ENCODE measurements at places on chromosomes 13 and 19.

- no peak for DNase-seq
These were observed 244.3 kb downstream of the SHISA2 start for GRCh38 chr13:25807562-25807961.

- no peak for DNase-seq
These were observed 436.2 kb upstream of the SLITRK5 start for GRCh38 chr13:87234981-87235380.

GRCh38 chr13:113591750-113592149 lies 7.2 kb downstream of the TFDP1 start:
- DNase-seq, result no peak

GRCh38 chr13:24865163-24865953 lies 101.4 kb downstream of the RNF17 start:
- no peak for DNase-seq

DNA sequence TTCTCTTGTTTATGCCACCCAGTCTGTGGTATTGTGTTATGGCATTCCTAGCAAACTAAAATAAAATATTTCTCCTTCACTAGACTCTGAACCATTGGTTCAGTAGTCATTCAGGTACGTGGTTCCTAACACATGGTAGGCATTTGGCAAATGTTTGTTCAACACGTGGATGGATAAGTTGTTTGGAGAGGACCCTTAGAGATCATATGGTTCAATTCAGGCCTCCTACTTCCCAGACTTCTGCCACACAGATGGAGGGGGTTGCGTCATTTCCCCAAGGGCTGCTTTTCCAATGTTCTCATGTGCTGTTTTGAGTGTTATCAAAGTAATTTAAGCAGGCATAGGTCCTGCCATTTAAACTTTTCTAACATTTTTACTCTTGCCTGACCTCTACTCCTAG lies 6.7 kb downstream of the CXCL17 start:
- no peak for DNase-seq

GRCh38 chr19:40228346-40228745 lies 1.9 kb upstream of the CCNP start:
- no peak for DNase-seq

DNA sequence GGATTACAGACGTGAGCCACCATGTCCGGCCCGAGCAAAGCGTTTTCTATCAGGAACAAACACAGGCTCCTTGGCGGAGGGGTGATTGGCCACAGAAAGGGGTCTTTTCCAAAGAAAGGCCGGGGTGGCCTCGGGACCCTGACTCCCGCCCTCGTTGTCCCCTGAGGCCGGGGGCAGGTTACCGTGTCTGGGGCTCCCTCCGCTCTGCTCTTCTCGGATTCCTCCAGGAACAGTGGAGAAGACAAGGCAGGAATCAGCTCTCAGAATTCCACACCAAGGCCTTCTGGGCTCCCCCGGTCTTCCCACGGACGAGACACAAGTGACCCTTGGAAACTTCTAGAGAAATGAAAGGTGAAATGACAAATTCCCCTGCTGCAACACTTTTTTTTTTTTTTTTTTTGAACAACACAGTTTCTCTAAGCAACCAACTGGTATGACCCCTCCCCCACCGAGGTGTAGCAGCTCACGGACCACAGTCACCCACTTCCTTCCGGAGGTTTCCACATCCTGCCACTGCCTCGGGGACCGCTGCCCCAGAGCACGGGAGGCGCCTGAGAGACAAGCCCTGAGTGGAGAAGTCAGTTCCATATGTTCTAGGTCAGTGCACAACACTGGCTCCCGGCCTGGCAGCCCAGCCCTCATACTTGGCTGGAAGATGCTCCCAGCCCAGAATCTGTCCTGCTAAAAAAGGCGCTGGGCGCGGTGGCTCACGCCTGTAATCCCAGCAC lies 11.0 kb downstream of the MOB3A start:
- DNase-seq, result no peak

DNA sequence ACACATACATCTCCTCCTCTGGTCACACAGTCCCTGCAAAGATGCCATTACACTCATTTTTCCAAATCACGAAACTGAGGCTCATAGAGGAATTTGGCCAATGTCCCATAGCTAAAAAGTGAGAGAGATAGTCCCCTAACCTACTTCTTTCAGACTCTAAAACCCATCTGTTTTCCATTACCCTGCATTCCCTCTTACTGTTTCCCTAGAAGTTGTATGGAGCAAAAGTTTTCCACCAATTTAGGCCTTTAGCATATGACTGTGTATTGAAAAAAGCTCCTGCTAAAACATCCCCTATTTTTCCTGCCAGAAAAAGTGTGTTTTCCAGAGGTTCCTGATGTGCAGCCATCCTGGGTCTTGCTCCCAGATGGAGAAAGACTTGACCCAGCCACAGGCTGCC lies 16.3 kb downstream of the SERP2 start:
- DNase-seq, result no peak

- no peak for DNase-seq
These were observed 11.6 kb upstream of the ZNF431 start for GRCh38 chr19:21130097-21130775.

GRCh38 chr19:3360421-3361383 lies 5.7 kb upstream of the NFIC start:
- no peak for DNase-seq

DNA sequence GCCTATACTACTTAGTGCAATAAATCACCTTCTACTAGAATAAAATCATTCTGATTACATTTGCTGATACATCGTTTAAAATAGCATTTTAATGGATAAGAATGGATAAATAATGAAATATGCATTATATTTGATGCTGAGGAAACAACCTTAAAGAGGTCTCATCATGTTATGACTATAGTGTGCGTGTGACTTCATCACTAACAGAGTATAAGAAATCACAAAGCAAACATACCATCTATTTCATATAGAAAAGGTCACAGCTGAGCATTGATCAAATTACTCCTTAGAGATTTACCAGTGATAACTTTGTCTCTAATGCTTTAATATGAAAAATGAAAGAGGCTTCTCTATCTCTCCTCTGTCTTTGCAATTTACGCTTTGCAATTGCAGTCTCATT lies 1620.3 kb upstream of the SLC10A2 start:
- no peak for DNase-seq

GRCh38 chr13:98972627-98973026 lies 5.2 kb downstream of the DOCK9 start:
- no peak for DNase-seq

- no peak for DNase-seq
These were observed 9.3 kb downstream of the SCEL start for GRCh38 chr13:77544758-77545338.

DNA sequence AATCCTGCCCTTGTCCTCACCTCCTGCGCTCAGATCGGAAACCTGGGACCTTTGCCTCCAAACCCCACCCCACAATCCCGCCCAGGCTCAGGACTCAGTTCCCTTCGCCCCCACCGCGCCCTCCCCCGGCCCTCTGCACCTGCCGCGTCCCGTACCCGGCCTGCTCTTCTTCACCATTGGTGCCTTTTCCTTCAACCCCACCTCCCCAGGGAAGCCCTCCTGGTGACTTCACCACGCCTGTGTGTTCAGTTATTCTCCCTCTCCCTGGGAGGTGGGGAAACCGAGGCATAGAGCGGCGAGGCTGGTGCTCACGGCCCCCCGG lies 19.3 kb upstream of the TCF3 start:
- no peak for DNase-seq

DNA sequence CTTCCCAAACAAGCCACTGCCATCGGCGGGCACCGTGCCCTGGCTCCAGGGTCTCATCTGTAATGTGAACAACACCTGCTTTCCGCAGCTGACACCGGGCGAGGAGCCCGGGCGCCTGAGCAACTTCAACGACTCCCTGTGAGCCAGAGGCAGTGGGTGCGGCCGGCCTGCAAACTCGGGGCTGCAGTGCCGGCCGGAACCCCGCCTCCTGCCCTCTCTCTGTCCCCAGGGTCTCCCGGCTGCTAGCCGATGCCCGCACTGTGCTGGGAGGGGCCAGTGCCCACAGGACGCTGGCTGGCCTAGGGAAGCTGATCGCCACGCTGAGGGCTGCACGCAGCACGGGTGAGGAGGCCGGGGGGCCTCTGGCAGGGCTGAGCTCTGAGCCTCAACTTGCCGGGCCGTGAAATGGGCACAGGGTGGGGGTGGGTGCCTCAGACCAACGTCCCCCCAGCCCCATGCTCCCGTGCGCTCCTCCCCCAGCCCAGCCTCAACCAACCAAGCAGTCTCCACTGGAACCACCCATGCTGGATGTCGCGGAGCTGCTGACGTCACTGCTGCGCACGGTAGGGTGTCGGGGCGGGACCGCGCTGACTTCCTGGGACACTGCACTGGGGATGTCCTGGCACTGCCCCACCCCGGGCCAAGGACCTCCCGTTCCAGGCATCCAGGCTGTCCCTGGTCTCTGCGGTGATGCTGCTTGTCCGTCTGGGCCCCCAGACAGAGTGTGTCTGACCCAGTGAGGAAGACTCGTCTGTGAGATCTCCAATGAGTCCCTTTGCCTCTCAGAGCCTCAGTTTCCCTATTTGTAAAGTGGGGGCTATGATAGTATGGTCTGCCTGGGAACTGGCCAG lies 2.2 kb downstream of the ABCA7 start:
- no peak for DNase-seq

DNA sequence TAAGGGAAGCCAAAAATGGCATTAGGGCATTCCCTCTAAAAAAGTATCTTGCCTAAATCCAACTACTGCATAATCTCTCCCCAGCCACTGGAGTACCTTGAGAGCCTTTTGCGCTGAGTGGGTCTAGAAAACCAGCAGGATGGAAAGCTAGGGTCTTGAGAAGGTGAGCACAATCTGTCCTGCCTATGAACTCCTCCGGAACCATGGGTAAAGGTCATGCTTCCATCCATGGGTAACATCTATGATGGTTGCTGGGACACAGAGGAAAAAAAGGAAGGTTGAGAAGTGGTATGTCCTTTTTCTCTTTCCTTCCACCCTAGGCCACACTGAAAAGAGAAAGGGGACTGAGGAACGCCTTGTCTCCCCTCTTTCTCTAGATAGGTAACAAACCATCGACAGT lies 52.4 kb downstream of the ZNF676 start:
- no peak for DNase-seq

GRCh38 chr19:52734893-52735661 lies at the start of gene ZNF611:
Gene ZNF611 (minus strand): TSS chr19:52735044. CDS start chr19:52715894, 19,150 bp downstream.
- peak; percentile 87 for DNase-seq

- no peak for DNase-seq
These were observed 643.9 kb downstream of the TBC1D4 start for GRCh38 chr13:74838096-74838495.

DNA sequence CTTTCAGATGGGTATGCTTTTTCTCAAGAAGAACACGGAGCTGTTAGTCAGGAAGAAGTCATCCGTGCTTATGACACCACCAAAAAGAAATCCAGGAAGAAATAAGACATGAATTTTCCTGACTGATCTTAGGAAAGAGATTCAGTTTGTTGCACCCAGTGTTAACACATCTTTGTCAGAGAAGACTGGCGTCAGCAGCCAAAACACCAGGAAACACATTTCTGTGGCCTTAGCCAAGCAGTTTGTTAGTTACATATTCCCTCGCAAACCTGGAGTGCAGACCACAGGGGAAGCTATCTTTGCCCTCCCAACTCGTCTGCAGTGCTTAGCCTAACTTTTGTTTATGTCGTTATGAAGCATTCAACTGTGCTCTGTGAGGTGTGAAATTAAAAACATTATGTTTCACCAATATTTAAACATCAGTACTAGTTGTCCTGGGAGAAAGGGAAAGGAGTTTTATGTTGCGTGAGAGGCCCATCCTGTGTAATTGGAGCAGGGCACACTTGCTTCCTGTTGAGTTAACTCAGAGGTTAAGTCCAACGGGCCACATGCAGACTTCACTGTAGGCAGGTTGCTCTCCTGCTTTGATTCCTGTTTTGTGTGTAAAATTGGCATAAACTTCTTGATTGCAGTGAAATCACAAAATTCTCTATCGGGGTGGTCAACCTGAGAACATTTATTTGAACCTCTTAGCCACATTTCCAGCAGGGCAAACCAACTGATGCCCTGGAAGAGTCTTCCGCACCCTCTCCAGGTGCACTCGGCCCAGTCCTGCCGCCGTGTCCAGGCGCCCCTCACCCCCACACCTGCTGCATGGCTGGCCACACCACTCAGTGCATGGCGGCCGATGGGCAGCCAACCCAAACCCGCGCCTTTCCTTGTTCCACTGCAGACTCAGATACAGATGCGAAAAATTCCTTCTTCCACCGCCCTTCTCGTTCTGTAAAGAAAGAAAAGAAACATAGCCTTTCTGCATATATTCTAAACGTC lies 31.6 kb downstream of the SHISA2 start:
- DNase-seq, result no peak

- no peak for DNase-seq
These were observed 9.8 kb downstream of the PNPLA6 start for GRCh38 chr19:7545300-7545699.

DNA sequence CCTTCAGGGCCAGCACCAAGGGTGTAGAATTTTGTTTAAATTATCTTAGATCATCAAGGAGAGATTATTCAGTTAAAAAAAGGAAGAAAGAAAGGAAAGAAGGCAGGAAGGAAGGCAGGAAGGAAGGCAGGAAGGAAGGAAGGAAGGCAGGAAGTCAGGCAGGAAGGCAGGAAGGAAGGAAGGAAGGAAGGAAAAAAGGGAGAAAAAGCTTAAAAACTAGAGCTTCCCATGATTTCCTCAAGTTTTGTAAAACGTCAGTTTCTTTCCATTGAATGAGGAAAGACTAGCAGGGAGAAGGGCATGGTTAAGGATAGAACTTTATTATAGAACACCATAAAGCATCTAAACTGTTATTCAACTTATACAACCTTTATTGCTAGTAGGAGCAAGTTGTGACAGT lies 2672.0 kb upstream of the PCDH20 start:
- DNase-seq, result no peak

- DNase-seq, result no peak
These were observed 27.8 kb downstream of the ERCC5 start for GRCh38 chr13:102873653-102874052.

- no peak for DNase-seq
These were observed 6.0 kb downstream of the A1BG start for GRCh38 chr19:58346961-58347929.

DNA sequence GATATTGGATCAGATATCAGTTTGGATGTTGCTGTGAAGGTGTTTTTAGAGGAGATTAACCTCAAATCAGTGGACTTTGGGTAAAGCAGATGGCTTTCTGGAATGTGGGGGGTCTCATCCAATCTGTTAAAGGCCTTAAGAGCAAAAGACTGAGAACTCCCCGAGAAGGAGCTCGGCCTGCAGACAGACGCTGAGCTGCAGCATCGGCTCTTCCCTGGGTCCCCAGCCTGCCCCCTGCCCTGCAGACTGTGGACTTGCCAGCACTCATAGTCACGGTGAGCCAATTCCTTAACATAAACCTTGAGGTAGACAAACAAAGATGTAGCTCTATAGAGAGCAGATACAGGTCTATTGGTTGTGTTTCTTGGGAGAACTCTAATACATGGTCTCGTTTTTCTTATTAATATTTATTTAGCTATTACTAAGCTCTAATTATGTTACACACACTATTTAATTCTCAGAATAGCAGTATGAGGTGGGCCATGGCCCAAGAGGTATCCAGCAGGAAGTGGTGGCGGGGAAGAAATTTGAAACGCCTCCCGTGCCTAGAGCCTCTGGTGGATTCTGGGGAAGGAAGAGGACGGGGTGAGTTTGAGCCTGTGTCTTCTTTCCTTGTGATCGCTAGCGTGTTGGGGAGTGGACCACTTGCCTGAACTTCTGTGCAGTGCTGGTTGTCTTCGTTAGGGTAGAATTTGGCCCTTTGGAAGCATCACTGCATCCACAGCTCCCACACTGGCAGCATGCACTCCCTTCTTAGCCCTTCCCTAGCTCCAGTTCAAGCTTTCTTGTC lies 305.3 kb downstream of the TEX29 start:
- no peak for DNase-seq

All from NCI-H1436 treated with DMSO at 0.1 percent for 48 hours (cell line).